ENCODE measurements at places on chromosomes 1 and 21.

DNA sequence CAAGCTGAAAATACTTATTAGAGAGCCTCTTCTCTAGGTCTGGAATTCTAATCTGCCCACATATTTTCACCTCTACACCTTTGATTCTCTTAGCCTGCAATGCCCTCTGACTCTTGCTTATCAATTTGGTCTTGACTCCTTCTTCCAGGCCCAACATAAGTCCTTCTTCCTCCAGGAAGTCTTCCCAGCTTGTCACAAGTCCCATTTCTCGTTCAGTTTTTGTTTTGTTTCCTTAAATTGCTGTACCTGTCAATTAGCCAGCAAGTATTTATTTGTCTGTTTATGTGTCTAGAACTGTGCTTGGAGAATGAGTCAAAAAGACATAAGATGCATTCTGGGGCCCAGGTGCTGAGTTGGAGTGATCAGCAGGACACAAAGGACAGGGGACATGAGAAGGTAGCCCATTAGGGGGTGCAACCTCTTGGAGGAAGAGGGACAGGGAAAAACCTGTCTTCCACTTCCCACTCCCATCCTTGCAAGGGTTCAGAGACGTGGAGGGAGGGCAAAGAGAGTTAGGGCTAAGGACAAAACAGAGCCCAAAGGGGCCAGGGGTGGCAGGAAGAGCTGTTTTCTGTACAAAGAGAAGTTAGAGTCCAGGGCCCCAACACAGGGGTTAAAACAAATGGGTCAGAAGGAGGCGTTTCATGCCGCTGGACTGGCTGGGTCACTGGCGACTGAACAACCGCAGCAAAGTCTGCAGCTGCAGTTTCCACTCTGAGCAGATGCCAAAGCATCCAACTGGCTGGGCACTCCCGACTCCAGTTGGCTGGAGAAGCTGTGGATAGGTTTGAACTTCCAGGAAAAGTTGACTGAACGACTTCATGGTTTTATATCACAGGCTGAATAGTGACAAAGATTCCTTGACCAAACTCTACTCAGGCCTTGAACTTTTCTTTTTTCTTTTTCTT lies 10.7 kb upstream of the CNR2 start:
- DNase-seq: no peak

DNA sequence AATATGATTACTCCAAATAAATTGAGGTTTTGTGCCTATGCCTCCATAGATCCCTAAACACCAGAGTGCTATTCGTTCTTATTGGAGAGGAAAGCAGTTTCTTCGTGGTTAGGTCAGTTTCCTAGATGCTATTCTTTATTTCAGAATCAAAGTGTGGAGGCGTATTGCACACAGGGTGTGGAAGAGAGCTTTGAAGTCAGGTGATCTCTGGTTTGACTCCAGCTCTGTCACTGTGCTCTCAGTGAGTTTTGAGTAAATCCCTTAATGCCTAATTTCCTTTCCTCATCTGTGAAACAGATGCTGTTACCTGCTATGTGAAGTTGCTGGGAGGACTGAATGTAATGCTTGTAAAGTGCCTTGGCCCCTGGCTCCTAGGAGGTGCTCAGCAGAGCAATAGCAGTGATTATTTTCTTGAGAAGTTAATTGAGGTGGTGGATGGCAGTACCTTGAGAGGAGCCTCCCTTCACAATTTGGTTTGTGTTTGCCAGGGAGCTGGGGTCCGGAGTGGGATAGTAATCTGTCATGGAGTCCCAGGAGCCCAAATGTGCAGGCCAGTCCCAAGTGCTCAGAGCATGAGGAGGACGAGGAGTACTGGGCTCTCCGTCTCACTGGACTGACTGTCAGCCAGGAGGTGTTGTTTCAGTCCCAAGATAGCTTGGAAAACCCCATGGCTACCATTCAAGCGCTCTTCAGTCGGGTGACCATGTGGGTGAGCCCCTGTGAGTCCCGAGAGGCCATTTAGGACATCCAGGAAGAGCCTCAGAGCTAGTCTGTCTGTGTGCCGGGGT lies 14.9 kb downstream of the NTPCR start:
- no peak for DNase-seq

DNA sequence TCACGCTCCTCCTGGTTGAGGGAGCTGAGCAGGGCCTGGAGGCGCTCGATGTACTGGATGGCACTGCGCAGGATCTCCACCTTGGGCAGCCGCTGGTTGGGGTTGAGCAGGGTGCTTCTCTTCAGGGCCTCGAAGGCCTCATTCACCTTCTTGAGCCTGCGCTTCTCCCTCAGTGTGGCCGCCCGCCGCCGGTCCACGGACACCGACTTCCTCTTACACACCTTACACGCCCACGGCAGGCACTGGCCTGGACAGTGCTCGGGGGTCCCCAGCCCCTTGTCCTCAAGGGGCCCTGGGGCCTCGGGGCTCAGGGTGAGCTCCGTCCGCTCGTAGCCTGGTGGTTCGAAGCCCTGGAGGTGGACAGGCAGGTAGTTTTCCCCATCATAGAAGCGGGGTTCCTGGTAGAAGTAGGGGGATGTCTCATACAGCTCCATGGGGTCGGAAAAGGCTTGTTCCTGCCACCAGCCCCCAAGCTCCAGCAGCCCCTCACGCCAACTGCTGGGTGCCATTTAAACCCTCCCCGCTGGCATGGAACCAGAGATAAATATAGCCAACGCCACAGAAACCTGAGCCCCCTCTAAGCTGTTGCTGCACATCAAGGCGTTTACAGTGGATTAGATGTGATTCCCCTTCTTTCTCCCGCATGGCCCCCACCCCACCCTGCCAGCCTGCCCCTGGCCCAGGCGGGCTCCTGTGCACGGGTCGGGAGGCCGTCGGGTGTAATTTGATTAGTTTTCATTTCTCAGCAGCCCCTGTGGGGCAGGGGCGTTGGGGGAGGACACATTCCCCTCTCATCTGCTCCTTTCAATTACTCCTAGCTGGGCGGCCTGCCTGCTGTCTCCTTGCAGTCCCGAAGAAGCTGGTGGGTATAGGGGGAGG lies at the start of gene MYOG:
TSS of gene MYOG (minus strand) at position 485 of the 879 bp plus-strand sequence. CDS start at position 434, 51 bp downstream.
- no peak for DNase-seq

DNA sequence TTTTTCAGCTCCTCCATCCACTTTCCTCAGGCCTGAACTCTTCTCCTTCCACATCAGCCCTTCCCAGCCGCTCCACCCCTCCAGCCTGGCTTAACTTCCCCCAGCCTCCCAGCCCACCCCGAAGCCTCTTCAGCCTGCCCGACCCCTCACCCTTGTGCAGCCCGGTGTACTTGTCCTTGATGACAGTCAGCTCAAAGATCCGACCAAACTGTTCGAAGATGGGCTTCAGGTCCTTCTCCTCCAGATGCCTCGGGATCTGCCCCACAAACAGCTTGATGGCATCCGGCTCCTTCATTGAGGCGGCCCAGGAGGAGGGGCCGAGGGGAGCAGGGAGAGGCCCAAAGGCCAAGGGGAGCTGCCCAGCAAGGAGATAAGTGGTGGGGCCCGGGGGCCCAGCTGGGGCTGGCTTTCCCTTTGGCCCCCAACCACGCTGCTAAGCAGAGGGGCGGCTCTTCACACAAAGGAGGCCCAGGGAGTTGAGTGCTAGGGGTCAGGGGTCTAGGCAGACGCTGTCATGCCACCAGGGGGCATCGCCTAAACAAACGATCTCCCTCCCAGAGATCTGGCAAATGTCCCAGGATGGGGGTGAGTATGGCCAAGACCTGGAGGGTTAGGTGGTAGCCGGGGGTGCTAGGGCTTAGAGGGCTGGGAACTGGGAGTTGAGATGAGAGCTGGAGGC lies 738 bp downstream of the CELF3 start:
- DNase-seq: no peak

GRCh38 chr1:91651661-91652071 lies 151.0 kb downstream of the CDC7 start:
- no peak for DNase-seq
